ENCODE measurements at places on chromosomes 4 and X. TPM values are rescaled to one million over a fixed set of nuclear protein-coding genes. Genes with fewer than 3 reads are reported as not detected.

The TCEAL3 gene
- 2.0 TPM for total RNA-seq

The NOX1 gene
- total RNA-seq = not detected

The PNMA6A gene
- 9.8 TPM for total RNA-seq

The FRAS1 gene
- total RNA-seq = 0.74 TPM

The C4orf36 gene
- not detected for total RNA-seq

The PRIMPOL gene
- 5.0 TPM for total RNA-seq

The ADAMTS3 gene
- 0.12 TPM for total RNA-seq

The FGB gene
- total RNA-seq = 12,036 TPM

The SPRY1 gene
- total RNA-seq = 14.4 TPM

The UGT2B11 gene
- 1.2 TPM for total RNA-seq

The ASB5 gene
- total RNA-seq = 0.19 TPM

The C4orf50 gene
- total RNA-seq = not detected

The CT45A10 gene
- total RNA-seq = not detected

The STOX2 gene
- 4.7 TPM for total RNA-seq

The NIPAL1 gene
- 4.8 TPM for total RNA-seq

The NLGN3 gene
- total RNA-seq = 0.14 TPM

The SAT1 gene
- 266 TPM for total RNA-seq

The BST1 gene
- total RNA-seq = 4.2 TPM

The CXorf49 gene
- not detected for total RNA-seq

The HSD17B13 gene
- 84.3 TPM for total RNA-seq

The ARAP2 gene
- total RNA-seq = 11.5 TPM

The CCDC120 gene
- total RNA-seq = 3.8 TPM

The TEX13B gene
- total RNA-seq = not detected

The ZNF157 gene
- total RNA-seq = not detected

All from right lobe of liver (tissue), 6 donors.